Stimulated activated CD8-positive, alpha-beta memory T cell treated with anti-CD3 and anti-CD28 coated beads, Interleukin-12 subunit alpha, Interleukin-12 subunit beta, amount 100 ng/mL, for 4 hours (primary cell): ENCODE measurements at places on chromosomes 5 and 9.

- DNase-seq: no peak
These were observed 127.7 kb downstream of the GCNT1 start for GRCh38 chr9:76586390-76587314.

- no peak for DNase-seq
These were observed 33.4 kb upstream of the GLIS3 start for GRCh38 chr9:4333231-4333740.

DNA sequence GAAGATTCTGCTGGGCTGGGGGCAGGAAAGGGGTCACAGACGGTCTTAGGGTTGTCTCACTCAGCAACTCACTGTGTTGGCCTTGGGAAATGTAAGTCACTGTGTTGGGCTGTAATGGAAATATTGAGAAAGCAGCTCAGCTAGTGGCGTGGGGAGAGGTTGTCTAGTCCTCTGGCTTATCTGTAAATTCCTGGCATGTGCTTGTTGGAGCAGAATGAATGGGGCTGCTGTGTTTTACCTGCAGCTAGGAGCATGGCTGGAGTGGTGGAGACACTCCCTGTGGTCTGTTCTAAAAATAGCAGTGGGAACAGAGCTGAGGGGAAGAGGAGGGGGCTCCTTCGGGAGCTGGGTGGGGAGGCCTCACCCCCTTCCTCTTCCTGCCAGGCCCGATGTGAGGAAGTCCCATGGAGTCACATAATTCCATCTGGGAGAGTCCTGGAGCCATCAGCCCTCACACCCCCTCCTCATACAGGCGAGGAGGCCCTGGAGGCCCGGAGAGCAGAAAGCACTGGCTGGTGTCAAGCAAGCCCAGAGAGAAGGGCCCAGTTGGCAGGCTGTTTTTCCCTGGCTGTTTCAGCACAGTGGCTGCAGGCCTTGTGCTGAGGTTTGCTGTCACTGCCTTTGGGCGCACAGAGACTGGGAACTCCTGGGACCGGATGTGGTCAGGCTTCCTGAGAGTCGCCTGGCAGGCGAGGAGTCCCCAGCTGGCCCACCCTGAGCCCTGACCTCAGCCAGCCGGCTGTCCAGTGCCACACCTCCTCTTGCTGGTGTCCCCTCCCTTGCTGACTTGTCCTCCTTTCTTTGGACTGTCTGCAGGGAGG, 84.9 kb downstream of the RGS3 start:
- DNase-seq: no peak

DNA sequence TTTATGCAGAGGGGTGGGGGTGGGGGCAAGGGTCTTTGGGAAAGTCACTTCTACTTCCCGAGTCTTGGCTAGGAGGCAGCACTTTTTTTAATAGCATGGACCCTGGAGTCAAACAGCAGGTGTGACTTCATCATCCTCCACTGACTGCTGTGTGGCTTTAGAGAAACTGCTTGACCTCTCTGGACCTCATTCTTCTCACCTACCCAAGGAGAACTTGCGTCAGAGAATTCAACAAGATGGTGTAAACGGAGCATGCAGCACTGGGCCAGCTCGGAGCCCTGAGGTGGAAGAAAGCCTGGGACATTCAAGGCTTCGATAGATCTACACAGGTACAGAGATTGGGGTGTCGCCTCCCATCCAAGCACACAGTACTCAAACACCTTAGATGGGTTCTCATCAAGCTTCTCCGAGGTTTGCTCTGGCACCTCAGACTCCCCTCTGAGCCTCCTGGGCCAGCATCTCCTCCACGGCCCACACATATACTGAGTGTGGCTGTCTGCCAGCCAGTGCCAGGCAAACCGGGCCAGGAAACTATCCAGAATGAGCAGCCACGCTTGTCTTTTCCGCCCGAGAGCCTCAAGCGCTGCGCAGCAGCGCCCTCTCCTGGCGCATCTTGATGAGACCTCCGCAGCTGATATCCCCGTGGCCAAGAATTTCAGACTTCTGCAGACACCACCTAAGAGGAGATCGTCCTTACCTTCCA, 4.6 kb upstream of the SLC25A48 start:
- DNase-seq: no peak

GRCh38 chr9:37943345-37944265, 39.7 kb upstream of the SLC25A51 start:
- no peak for DNase-seq
